ENCODE measurements at places on chromosomes 3 and 15. TPM values are rescaled to one million over a fixed set of nuclear protein-coding genes. Genes with fewer than 3 reads are reported as not detected.

Gene LCTL
- not detected for total RNA-seq

- H3K27me3 ChIP-seq: no peaks in the 10 kb centered on the region
- H3K4me1 ChIP-seq: no peaks in the 10 kb centered on the region
- H3K4me3 ChIP-seq: no peak overlapping the region
Measured at GRCh38 chr3:17258823-17259436, 374.2 kb downstream of the PLCL2 start.

DNA sequence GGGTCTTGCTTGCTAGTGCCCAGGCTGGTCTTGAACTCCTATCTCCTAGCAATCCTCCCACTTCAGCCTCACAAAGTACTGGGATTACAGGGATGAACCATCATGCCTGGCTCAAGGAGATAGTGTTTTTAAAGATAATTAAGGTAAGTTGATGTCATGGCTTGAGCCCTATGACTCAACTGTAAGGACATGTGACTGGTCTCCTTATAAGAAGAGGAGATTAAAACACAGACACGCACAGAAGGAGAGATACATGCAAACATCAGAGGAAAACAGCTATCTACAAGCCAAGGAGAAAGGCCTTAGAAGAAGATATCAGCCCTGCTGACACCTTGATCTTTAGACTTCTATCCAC lies 220.4 kb upstream of the GADL1 start:
- H3K27ac ChIP-seq: no peak overlapping the region
- no peak overlapping the region for H3K4me3 ChIP-seq
- DNase-seq: no peak
- no peaks in the 10 kb centered on the region for H3K27me3 ChIP-seq

- H3K36me3 ChIP-seq: peaks cover 24% of the 10 kb centered on the region
- H3K27ac ChIP-seq: peak overlapping the region; percentile 97
- peak overlapping the region; percentile 93 for H3K4me3 ChIP-seq
- peaks cover 61% of the 10 kb centered on the region for H3K4me1 ChIP-seq
Measured at GRCh38 chr15:74616366-74616939, 817 bp downstream of the CLK3 start.

GRCh38 chr3:106004826-106005225 lies 136.0 kb upstream of the CBLB start:
- no peak overlapping the region for H3K4me3 ChIP-seq
- no peaks in the 10 kb centered on the region for H3K27me3 ChIP-seq

Gene TMEM45A
- total RNA-seq: 0.72 TPM

DNA sequence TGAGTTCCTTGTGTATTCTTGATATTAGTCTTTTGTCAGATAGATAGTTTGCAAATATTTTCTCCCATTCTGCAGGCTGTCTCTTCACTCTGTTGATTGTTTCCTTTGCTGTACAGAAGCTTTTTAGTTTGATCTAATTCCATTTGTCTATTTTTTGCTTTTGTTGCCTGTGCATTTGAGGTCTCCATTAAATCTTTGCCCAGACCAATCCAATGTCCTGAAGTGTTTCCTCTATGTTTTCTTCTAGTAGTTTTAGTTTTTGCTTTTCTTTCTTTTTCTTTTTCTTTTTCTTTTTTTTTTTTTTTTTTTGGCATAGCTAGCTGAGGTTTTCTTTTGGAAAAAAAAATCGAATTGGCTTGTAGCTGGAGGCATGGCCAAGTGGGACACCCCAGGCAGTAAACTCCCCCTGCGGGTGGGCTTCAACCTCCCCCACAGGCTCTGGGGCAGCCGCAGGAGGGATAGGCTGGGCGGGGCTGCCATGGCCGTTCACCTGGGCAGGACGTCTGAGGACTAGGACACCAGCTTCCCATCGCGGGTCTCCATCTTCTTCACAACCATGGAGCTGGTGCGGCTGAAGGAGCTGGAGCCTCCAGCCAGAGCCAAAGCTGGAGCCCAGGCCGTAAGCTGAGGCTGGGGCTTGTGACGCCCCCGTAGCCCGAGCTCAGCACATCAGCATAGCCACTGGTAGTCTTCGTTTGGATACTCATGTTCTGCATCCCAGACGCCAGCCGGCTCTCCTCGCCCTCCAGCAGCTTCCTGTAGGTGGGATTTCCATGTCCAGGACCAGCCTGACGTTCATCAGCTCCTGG lies 16.2 kb upstream of the PSTPIP1 start:
- H3K36me3 ChIP-seq: no peaks in the 10 kb centered on the region
- DNase-seq: no peak
- no peaks in the 10 kb centered on the region for H3K4me1 ChIP-seq
- H3K4me3 ChIP-seq: no peak overlapping the region
- H3K27ac ChIP-seq: no peak overlapping the region

DNA sequence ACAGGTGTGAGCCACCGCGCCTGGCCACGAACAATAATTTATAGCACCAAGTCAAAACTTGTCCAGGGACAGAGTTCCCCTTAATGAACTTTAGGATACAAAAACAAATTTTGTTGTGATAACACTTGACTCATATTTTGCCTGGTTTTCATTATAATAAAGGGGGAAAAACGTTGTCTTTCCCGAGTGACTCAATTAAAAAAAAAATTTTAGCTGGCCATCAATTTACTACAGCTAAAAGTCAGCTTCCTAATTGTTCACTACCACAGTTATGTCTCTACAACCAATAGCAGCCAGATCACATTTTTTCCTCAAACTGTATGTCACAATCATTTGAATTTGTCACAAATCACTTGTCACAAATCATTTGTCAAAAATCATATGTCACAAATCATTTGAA lies 116.0 kb downstream of the P3H2 start:
- no peaks in the 10 kb centered on the region for H3K27me3 ChIP-seq
- DNase-seq: no peak
- H3K36me3 ChIP-seq: no peaks in the 10 kb centered on the region
- H3K4me3 ChIP-seq: no peak overlapping the region

GRCh38 chr3:30924763-30925162 lies 30.3 kb upstream of the GADL1 start:
- H3K4me1 ChIP-seq: no peaks in the 10 kb centered on the region
- no peaks in the 10 kb centered on the region for H3K36me3 ChIP-seq
- no peak for DNase-seq
- no peaks in the 10 kb centered on the region for H3K27me3 ChIP-seq
- no peak overlapping the region for H3K4me3 ChIP-seq
- H3K27ac ChIP-seq: no peak overlapping the region

GRCh38 chr3:138408751-138409570 lies 25.5 kb upstream of the ESYT3 start:
- H3K27ac ChIP-seq: no peak overlapping the region
- H3K4me3 ChIP-seq: no peak overlapping the region
- peaks cover 12% of the 10 kb centered on the region for H3K36me3 ChIP-seq
- no peak for DNase-seq

DNA sequence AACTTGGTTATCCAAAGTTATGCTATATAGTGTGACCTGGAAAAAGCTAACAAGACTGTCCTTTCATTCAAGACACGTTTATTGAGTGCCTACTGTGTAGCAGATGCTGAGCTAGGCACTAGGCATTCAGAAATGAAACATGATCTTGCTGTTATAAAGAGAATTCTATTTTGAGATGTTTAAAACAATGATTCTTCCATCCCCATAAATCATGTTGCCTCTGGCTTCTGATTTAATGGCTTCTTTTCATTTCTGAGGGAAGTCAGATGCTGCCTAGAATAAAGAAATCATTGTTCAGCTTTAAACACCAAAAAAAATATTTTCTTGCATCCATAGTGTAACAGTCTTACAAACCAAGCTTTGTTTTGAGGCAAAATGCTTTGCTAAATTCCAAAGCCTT lies 620.9 kb upstream of the UBE2E2 start:
- no peak overlapping the region for H3K4me3 ChIP-seq
- H3K27ac ChIP-seq: no peak overlapping the region
- DNase-seq: no peak
- no peaks in the 10 kb centered on the region for H3K36me3 ChIP-seq
- no peaks in the 10 kb centered on the region for H3K4me1 ChIP-seq
- no peaks in the 10 kb centered on the region for H3K27me3 ChIP-seq

DNA sequence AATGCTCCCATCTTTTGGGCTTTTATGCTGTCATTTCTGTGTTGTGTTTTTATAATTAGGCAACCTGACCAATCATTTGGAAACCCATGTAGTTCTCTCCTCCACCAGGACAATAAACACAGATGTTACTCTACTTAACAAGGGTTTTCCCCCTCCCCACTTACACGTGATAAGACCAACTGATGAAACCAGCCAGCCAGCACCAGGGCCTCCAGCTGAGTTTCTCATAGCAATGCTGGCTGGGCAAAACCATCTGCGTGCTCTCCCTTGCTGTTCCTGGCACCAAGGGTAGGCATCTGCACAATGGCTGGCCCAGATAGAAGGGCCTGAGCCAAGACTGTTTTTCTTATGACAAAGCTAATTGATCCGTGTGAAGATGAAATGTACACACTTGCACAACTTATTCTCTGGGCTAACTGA lies 310.4 kb downstream of the PLCL2 start:
- H3K4me1 ChIP-seq: peaks cover 4% of the 10 kb centered on the region
- H3K27ac ChIP-seq: no peak overlapping the region
- peaks cover 5% of the 10 kb centered on the region for H3K36me3 ChIP-seq
- DNase-seq: no peak
- H3K27me3 ChIP-seq: no peaks in the 10 kb centered on the region
- H3K4me3 ChIP-seq: no peak overlapping the region

Gene TM4SF4
- 10.4 TPM for total RNA-seq

GRCh38 chr15:66938114-66938830 lies 127.1 kb upstream of the SMAD3 start:
- no peaks in the 10 kb centered on the region for H3K27me3 ChIP-seq
- no peaks in the 10 kb centered on the region for H3K36me3 ChIP-seq
- H3K27ac ChIP-seq: no peak overlapping the region
- DNase-seq: no peak
- H3K4me3 ChIP-seq: no peak overlapping the region
- peaks cover 32% of the 10 kb centered on the region for H3K4me1 ChIP-seq

DNA sequence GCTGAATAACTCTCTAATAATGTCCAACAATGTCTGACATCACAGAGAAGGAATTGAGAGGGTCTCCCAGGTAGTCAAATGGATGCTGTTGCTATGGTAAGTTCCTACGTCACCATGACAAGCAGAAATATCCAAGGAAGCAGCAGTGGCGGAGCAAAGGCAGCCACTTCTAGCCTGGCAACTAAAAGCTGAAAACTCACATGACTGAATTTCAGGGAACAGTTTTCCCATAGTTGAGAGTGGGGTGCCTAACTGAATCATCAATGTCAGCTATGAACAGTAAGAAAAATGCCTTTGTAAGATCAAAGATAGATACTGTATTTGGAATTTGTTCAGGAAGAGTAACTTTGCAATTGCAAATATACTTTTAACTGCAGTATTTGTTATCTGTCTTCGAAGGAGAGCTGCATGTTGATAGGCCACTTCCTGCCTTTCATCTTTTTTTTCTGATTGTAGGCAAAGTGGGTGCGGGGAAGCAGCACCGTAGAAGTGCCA lies 161.7 kb downstream of the BBX start:
- no peaks in the 10 kb centered on the region for H3K27me3 ChIP-seq
- H3K4me1 ChIP-seq: peaks cover 26% of the 10 kb centered on the region
- H3K4me3 ChIP-seq: no peak overlapping the region
- no peaks in the 10 kb centered on the region for H3K36me3 ChIP-seq

Gene NLGN1
- total RNA-seq: 10.5 TPM

GRCh38 chr3:146948186-146948585 lies 343.0 kb upstream of the PLSCR5 start:
- no peak for DNase-seq
- H3K27ac ChIP-seq: no peak overlapping the region
- no peak overlapping the region for H3K4me3 ChIP-seq
- no peaks in the 10 kb centered on the region for H3K27me3 ChIP-seq

- H3K36me3 ChIP-seq: no peaks in the 10 kb centered on the region
- peaks cover 14% of the 10 kb centered on the region for H3K4me1 ChIP-seq
- DNase-seq: no peak
- no peak overlapping the region for H3K4me3 ChIP-seq
Measured at GRCh38 chr3:129341331-129342141, 62.9 kb downstream of the HMCES start.

GRCh38 chr3:157876556-157876955 lies 229.7 kb downstream of the SHOX2 start:
- H3K4me3 ChIP-seq: no peak overlapping the region
- H3K27ac ChIP-seq: no peak overlapping the region
- no peaks in the 10 kb centered on the region for H3K36me3 ChIP-seq
- H3K4me1 ChIP-seq: no peaks in the 10 kb centered on the region

GRCh38 chr3:149667576-149667975 lies 9.8 kb upstream of the WWTR1 start:
- H3K27me3 ChIP-seq: no peaks in the 10 kb centered on the region
- H3K36me3 ChIP-seq: no peaks in the 10 kb centered on the region
- DNase-seq: no peak
- H3K27ac ChIP-seq: no peak overlapping the region
- H3K4me3 ChIP-seq: no peak overlapping the region

Gene ZNF592
- total RNA-seq: 19.0 TPM

DNA sequence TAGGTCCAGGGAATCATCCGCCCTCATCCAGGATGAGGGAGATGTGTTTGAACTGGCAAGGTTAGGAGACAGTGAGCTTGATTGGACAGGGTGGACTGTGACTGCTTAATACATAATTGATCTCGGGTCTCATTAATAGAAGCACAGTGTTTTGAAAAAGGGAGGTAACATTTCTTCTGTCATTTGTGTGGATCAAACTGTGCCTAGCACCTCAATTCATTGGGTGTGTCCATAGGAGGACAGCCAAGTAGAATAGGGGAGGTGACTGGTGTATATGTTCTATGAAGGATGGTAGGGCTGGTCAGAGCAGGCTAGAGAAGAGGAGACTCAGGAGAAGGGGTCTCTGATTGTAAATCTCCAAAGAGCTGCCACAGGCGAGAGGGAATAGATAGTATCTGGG lies 2.8 kb upstream of the INSYN1 start:
- peaks cover 28% of the 10 kb centered on the region for H3K27me3 ChIP-seq
- H3K4me3 ChIP-seq: no peak overlapping the region
- no peak overlapping the region for H3K27ac ChIP-seq
- H3K36me3 ChIP-seq: no peaks in the 10 kb centered on the region

GRCh38 chr3:138768125-138768524 lies 66.6 kb downstream of the PIK3CB start:
- peak; percentile 14 for DNase-seq
- H3K27ac ChIP-seq: no peak overlapping the region
- H3K4me3 ChIP-seq: no peak overlapping the region
- no peaks in the 10 kb centered on the region for H3K4me1 ChIP-seq
- H3K27me3 ChIP-seq: no peaks in the 10 kb centered on the region

Gene CPLX3
- total RNA-seq: not detected
